OCI-M1 (cell line): ENCODE measurements at places on chromosomes 5 and 9.
A peak's percentile ranks its signal among the peaks of the same experiment; 100 is the strongest.

GRCh38 chr5:31781772-31782171 lies 142.8 kb downstream of the PDZD2 start:
- peak; percentile 23 for DNase-seq

DNA sequence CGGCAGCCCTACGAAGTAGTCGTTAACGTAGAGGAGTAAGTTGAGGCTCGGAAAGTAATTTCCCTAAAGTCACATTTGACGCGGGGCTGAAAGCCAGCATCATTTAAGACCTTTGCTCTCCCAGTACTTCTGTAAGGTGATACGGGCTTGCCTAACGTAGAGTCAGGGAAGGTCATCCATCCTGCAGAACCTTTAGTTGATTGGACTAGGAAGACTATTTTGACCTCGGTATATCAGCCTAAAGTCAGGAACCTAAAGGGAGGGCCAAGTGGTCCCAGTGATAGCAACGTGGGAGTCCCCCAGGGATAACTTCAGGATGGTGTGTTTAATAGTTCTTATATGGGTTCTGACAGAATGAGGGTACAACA lies 657 bp downstream of the NUP214 start:
- DNase-seq, result no peak

GRCh38 chr9:76610011-76610352 lies 151.0 kb downstream of the GCNT1 start:
- no peak for DNase-seq

- no peak for DNase-seq
These were observed 6.3 kb downstream of the C5orf15 start for GRCh38 chr5:133962131-133962530.

DNA sequence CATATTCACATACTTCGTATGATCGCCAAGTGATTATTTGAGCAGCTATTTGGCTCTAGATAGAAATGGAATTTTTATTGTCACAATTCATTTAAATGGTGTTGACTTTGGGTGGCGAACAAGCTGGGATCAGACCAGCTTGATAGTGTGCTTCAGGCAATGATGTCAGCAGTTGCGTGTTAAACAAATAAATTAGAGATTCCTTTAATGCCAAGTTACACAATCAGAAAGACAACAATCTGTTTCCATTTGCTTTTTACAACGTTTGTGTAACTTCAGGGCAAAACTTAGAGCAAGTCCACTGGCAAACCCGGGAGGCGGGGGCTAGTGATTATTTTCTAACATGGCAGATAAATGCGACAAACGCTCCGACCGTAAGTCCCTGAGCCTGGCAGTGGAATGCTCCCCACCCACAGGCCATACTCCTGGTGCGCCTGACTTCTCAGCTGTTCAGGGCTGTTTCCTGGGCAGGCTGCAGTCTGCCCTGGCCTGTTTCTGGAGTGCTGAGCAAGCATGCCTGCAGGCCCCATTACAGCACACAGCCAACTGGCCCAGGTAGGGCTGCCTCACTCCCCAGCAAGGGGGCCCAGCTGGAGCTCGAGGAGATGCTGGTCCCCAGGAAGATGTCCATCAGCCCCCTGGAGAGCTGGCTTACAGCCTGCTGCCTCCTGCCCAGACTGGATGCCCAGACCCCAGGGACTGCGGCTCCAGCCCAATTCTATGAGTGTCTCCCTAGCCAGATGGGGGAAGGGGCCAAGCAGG lies 88.7 kb downstream of the BASP1 start:
- DNase-seq, result no peak

GRCh38 chr5:141628175-141628788 lies 8.4 kb downstream of the HDAC3 start:
- DNase-seq, result no peak

DNA sequence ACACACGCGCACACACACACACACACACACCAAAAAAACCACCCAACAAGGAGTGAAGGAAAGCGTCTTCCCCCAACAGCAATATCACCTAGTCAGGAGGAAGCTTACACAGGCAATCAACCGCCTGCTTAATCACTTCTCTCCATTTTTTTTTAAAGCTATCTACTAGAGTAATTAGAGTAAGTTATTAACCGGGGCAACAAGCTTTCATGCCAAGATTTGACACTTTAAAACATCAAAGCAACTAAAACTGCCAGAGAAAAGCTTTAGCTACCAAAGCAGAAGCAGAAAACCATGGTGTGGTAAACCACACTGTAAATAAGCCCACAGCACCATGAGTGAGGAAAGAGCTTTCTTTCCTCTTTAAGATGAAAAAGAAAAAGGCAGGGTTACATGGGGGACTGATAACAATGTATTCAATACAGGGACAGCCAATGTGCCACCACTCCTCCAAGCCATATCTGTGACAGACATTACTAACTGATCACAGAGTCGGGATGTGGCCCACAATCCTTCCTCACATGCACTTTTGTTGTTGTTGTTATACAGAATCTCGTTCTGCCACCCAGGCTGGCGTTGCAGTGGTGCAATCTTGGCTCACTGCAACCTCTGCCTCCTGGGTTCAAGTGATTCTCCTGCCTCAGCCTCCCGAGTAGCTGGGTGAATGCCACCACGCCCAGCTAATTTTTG lies 282.1 kb downstream of the CRB2 start:
- DNase-seq, result peak; percentile 90

DNA sequence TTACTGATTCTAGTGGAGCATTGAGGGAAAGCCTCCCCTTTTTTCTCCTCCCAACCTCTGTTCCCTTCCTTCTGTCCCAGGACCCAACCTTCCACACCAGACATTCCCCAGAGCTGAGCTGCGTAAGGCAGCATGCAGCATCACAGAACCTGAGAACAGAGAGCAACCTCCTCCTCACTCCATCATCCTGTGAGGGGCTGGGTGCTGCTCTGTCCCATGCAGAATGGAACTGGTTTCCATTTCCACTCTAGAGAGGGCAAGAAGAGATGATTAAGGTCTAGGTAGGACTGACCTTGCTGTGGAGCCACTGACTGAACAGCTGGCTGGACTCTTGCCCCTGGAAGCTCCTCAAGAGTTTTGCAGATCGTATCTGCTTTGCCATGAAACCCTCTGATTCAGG lies 30.1 kb upstream of the IL7R start:
- no peak for DNase-seq

GRCh38 chr5:180644129-180644824 lies 5.1 kb downstream of the FLT4 start:
- no peak for DNase-seq

DNA sequence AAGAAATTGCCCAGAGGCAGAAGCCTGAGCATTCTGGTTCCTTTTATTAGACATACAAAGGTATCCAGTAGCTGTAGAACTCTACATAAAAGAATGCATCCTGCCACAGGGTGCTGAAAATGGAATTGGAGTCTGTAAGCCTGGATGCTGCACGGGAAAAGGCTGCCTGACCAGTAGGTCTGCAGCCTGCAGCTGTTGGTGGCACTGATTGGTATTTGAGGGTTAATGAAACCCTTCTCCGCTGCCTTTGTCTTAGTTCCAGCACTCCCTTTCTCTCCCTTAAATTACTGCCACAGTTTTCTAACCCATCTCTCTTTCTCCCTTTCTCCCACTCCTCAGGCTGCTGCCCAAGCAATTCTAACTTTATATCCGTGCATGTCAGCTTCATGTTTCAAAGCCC lies 64.7 kb downstream of the BRINP1 start:
- no peak for DNase-seq

GRCh38 chr5:123511290-123511647 lies 708 bp upstream of the CSNK1G3 start:
- no peak for DNase-seq

DNA sequence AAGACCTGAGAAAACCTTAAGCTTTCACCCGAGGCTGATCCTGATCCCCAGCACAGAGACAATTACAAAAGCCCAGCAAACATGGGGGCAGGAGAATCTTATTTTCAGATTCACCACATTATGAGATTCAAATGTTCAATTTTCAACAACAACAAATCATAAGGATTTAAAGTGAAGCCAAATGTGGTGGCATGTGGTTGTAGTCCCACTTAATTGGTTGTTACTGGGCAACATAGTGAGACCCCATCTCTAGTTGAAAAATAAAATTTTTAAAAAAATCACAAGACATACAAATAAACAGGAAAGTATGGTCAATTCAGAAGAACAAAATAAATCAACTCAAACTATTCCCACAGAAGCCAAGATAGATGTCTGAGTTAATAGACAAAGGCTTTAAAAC lies 3.9 kb upstream of the RABGAP1 start:
- DNase-seq, result no peak

DNA sequence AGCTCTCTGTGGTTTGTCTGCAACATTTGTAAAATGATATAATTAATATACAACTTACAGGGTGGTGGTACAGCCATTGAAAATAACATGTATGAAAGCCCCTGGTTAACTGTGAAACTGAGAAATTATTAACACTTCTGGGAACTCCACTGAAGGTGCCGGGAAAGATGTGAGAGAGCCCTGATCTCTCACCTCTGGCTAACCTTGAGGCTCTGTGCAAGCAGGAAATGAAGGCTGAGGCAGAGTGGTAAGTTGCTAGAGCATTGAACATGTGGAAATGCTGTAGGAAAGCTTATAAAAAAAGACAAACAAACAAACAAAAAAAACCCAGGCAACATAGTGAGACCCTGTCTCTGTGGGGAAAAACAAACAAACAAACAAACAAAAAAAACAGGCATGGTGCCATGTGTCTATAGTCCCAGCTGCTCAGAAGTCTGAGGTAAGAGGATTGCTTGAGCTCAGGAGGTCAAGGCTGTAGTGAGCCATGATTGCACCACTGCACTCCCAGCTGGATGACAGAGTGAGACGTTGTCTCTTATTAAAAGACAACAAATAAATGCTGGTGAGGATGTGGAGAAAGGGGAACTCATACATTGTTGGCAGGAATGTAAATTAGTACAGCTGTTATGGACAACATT lies 7.5 kb downstream of the CATSPER3 start:
- DNase-seq, result no peak

GRCh38 chr5:179124853-179125788 lies 64.9 kb downstream of the ZNF354C start:
- DNase-seq, result no peak

GRCh38 chr5:57441557-57441956 lies 41.1 kb downstream of the ACTBL2 start:
- DNase-seq, result no peak
